ENCODE measurements at places on chromosomes 7 and 10.

GRCh38 chr10:105239311-105240219, 598.5 kb downstream of the SORCS3 start:
- no peak for DNase-seq

- no peak for DNase-seq
Measured at GRCh38 chr10:93206652-93207051, 133.0 kb downstream of the CYP26A1 start.

DNA sequence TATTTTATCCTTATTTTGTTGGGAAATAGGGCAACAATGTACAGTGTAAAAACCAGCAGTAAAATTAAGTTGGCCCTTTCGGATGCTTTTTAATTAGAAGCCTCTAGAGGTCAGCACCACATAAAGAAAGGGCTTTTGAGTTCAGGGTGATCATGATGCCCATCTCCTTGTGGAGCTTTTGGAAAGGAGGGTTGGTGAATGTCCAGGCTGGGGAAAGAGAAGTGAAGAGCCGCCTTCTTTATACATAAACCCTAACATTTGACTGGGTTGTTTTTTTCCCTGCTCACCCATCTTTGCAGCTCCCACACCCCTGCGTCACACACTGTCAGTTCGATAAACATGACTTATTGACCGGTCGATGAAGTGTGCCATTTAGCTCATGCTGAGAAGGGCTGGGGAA, 29.8 kb downstream of the MTURN start:
- no peak for DNase-seq

GRCh38 chr10:30207485-30208052, 141.5 kb downstream of the MTPAP start:
- DNase-seq, result no peak

DNA sequence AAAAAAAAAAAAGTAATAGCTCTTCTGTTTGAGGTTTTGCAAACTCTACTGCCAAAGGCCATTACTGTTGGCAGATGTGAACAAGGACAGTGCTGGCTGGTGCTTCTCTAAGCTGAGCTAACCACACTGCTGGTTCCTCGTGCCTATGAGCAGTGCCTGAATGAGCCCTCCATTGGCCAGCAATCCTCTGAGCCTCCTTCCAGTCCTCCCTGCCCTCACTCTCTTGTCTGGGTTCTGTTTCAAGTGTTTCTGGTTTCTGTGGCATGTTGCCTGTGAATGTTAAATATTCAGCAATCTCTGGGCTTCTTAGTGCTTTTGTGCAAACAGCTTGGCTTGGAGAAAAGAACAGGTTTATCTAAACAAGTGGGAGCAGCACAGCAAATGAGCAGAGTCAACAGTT, 161.3 kb upstream of the AUTS2 start:
- DNase-seq, result no peak

- DNase-seq, result no peak
Measured at GRCh38 chr10:7445474-7446185, 34.8 kb upstream of the SFMBT2 start.

GRCh38 chr7:124597509-124597908, 168.1 kb downstream of the GPR37 start:
- no peak for DNase-seq

GRCh38 chr10:102775935-102776669, 32.4 kb downstream of the WBP1L start:
- DNase-seq, result no peak

DNA sequence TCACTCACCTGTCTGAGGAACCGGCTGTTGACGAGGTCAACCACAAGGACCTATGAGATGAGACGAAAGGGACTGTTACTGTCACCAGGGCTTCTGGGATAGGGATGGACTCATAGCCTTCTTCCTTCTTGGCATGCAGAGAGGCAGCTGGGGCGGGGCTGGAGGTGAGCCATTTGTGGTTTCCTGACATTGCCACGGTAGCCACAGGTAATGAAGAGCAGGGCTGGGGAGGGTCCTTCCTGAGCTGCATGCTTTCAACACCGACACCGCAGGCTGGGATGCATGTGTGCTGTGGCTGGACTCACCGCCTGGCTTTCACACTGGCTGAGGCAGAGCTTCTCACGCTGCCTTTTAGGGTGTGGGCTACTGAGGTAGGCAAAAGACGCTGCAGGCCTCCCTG, 46.4 kb upstream of the MKRN1 start:
- DNase-seq, result no peak

DNA sequence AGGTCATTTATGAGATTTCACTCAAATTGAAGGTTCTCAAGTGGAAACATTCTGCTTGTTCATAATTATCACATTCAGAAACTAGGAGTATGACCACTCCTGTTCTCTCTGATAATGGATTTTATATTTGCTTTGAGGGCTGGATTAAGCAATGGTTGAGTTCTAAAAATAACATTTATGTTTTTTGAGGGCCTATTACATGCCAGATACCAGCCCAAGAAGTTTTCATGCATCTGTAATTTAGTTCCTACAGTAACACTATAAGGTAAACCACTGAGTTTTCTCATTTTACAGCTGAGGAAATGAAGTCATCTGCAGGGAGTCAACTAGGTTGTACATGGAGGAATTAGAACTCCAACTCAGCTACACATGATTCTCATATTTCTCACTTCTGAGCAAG, 25.5 kb upstream of the NKX2-3 start:
- DNase-seq, result no peak

- DNase-seq, result no peak
Measured at GRCh38 chr7:100384628-100385294, 11.5 kb downstream of the PILRA start.

- DNase-seq, result no peak
Measured at GRCh38 chr7:17007841-17008240, 126.1 kb upstream of the AGR3 start.

DNA sequence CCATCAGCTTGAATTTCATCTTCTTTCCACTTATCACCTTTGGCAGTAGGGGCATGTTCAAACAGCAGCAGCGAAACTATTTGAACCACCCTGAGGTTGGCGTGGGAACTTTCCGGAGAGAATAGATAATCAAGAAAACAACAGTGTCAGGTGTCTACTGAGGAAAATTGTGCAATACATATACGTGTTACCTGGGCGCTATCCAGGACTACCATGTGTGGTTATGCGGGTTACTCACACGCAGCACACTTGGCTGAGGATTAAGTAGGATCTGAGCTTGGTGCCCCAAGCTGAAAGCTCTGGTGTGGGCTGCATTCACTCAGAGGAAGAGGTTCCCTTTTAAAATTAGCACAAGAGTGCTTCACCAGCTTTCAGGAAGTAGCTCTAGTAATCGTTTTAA, 8.8 kb upstream of the ABI1 start:
- no peak for DNase-seq

GRCh38 chr10:124898471-124898870, 43.5 kb upstream of the ZRANB1 start:
- DNase-seq, result no peak

- DNase-seq, result no peak
Measured at GRCh38 chr10:60818134-60818770, 40.0 kb downstream of the CDK1 start.

DNA sequence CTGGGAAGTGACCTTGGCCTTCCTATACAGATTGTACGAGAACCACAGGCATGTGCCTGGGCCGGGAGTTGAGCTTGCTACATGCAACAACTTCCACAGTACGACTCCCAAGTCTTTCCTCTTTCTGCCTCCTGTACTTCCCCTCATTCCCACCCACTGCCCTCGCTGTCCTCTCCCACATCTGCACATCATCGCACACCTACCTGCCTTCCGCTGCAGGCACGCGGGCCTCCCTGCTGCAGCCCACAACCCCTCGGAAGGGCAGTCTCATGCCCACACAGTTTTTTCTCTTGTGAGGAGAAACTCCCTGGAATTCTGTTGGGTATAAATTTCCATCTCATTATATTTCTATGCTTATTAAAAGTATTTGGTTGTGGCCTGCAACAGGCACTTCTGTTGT, 117.2 kb downstream of the ACTR3B start:
- DNase-seq, result no peak

GRCh38 chr7:135913404-135913803, 63.8 kb downstream of the MTPN start:
- no peak for DNase-seq

DNA sequence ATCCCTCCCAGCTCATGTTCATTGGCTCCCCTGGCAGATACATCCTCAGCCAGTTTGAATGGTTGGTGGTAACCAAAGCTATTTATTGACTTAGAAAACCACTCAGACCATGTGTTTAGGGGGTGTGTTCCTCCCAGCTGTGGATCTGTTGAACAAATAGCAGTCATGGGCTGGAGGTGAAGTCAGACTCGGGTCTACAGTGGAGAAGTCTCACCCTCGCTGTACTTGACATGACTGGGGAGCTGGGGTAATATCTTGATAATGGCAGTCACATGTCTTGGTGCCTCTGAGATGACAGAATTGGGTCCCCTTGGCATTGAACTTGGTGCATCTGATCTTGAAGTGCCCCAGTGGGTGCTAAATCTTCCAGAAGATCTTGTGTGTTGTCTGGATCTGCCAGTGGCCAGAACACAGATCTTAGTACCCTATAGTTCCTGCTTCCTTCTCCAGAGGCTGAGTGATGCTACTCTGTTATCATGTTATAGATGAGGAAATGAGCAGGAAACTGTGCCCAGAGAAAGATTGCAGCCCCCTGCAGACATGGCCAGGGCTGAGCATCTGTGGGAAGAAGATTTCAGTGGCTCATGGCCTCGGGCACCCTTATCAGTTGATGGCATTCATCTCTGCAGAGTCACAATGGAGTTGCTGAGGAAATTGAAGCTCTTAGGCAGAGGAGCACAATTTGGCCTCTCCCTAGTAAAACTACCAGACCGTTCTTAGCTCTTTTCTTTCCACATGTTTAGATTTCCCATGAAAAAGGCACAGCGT, 50.4 kb downstream of the ADRA2A start:
- DNase-seq, result no peak

DNA sequence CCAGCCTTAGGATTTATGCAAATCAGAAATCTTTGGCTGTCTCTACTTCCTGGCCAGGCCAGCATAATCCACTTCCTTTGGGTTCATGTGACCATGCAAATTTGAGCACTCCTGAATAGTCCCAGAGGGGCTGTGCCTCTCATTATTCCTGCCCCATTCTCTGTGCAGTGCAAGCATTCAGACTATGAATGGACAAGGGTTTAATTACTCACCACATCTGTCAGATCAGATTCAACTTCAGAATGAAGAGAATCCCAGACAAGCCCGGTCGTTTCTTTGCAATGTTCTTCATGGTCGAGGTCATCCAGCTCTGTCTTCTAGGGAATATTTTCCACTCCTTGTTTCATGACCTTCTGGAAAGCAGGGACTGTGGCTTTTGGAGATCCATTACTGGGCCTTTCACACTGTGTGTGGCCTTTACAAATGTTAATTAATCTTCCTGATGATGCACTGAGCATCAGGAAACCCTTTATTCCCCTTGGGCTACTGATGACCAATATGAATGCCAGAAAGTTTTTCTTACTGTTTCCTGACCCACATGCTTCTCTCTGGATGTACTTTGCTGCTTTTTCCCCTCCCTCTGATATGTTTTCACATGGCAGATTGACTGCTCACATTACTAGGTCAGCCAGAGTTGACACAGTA, 217.6 kb upstream of the TCF7L2 start:
- no peak for DNase-seq

- DNase-seq, result no peak
Measured at GRCh38 chr10:84227810-84228209, 2.5 kb upstream of the LRIT2 start.

DNA sequence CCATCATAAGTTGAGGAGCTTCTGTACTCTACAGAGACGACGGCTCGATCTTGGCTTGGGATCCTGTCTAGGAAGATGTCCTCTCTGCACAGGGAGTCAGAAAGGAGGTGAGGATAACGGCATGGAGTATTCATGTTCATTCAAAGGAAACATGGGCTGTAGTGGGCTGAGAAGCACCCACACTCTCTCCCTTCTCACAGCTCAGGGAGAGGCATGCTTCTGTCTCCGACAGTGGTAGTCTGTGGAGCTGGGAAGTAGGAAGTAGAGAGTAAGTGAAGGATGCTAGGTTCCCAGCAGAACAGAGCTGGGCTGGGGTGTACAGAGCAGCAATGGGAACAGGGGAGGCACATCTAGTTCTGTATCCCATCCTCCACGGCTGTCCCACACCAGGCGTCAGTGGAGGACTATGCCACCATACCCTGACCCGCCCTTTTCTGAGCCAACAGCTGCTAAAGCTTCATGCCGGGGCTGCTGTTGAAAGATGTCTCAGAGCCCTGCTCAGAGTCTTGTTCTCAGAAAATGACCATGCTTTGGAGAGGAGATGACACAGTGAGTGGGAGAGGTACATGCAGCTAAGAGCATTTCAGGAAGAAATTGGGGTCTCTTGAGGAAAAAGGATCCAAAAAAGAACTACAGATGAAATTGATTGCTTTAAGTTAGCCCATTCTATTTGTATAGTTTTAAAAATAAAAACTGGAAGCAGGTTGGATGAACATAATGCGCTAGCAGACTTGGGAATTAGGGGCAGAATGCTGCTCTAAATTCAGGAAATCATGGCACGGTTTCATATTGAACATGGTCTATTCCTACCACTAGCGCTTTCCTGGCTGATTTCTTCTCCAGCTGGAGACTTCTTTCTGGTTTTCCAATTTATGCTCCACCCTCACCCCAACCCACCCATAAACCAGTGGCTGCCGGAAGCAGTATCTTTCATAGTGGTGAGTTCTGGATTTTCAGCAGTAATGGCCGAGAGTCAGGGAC, 138.6 kb downstream of the CHN2 start:
- no peak for DNase-seq

- no peak for DNase-seq
Measured at GRCh38 chr7:78786055-78786454, 667.4 kb downstream of the MAGI2 start.

GRCh38 chr7:13198036-13198435, 510.6 kb downstream of the ARL4A start:
- DNase-seq, result no peak

DNA sequence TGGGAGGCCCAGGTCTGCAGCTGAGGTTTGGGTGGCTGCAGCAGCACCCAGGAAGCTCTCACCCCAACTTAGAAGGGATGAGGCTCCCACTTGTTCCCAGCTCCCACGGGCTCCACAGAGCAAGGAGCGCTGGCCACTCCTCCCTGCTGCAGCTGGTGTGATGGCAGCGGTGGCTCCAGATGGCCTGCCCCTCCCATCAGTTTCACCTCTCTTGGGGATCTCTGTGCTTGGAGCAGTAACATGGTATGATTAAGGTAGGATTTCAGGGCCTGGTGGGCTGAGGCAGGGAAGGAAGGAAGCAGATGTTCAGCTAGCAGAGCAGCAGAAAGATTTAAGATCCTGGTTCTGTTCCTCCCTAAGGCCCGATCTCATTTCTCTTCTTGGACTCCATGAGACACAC, 66.8 kb upstream of the KIF5B start:
- no peak for DNase-seq

GRCh38 chr7:39413636-39414223, 152.5 kb upstream of the YAE1 start:
- DNase-seq, result no peak

- DNase-seq, result no peak
Measured at GRCh38 chr7:92044940-92045339, 89.3 kb downstream of the CYP51A1 start.

GRCh38 chr10:93718937-93719725, 16.7 kb upstream of the FRA10AC1 start:
- DNase-seq, result no peak

DNA sequence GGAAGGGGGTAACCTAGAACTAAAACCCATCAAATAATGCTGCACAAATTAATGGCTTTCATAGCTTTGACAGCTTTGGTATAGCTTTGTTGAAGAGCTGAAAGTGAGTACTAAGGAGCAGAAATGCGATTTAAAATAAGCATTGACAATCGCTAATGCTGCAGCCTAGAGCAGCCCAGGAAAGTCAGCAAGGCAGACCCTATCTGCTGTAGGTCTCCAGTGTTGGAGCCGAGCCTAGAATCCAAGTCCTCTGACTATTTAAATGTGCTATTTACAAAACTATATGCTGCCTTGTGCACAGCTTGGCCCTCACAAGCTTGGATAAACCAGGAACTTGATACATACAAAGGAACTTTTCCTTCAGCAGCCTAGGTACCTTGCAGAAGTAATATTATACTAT, 64.9 kb upstream of the ASAH2 start:
- no peak for DNase-seq

All from brain pericyte (primary cell).